ENCODE measurements at places on chromosomes 6 and 20.
A peak's percentile ranks its signal among the peaks of the same experiment; 100 is the strongest.

DNA sequence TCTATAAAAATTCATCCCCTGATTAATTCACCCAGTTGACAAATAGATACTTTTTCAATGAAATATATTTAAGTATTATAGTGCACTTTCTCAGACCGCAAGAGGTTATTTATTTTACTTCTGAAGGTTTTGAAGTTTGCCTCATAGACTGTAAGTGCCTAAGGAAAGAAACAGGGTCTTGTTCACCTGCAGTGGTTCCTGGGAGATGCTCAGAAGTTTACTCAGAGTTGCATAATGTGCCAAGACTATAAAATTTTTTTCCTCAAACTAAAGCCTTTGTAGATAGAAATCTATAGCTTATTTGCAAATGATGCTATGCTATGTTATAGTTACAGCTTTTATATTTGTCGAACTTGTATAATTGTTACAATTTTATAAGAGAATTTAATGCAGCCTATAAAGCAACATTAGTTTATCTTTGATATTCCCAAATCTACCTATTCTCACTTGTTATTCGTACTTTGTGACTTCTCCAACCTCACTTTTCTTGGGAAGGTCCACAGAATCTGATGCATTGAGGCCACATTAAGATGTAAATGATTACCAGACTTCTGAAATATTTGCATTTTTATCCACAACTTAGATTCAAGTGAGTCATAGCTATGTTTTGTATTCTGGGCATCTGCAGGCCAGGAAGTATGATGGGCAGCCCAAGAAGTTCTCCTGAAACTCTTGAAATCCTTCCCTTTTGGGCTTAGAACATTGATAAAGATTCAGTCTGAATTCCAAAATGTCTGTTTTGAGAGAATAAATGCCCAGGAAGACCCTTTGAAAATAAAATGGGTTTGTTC, 35.7 kb downstream of the KCNQ5 start:
- DNase-seq, result no peak

DNA sequence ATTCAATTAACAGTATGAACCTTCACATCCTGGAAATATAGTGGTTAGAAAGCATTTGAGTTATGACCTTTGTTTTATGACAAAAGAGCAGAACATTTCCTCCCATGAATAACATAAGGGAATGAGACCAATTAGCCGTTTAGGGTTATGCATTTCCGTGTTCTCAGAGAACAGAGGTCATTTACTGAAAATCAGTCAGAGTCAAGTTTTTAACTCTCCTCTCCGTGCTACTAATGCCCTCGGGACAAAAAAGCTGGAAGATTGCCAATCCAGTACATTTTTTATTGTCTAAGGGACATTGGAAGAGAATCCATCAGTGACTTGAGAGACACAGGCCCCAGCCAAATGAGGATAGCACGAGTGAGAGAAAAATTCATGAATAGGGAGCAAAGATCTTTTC, 632.7 kb downstream of the RFPL4B start:
- no peak for DNase-seq

DNA sequence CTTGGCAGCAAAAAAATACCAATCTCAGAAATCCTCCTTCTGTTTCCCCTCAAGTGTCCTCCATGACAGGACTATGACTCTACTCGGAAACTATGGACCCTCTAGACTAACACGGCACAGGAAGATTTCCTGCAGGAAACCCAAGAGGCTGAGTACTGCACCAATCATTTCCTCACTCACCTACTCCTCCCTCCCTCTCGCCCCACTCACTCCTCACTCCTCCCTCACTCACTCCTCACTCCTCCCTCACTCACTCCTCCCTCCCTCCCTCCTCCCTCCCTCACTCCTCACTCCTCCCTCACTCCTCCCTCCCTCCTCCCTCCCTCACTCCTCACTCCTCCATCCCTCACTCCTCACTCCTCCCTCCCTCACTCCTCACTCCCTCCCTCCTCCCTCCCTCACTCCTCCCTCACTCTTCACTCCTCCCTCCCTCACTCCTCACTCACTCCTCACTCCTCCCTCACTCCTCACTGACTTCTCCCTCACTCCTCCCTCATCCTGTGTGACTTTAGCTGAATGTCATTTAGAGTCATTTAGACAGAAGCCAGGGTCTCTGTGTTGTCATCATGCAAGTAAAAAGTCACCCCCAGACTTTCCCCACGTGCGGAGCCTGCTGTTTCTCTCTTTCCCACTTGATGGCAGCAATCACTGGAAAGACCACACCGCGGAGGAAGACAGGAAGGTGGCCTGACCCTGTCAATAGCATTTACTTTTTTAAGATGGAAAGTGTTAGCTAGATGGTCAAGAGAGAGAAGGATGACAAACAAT, 226.8 kb upstream of the PDE10A start:
- DNase-seq, result no peak

- no peak for DNase-seq
Observed at GRCh38 chr6:636488-636887, 20.4 kb downstream of the HUS1B start.

- DNase-seq, result no peak
Observed at GRCh38 chr6:71204741-71205140, 83.9 kb upstream of the OGFRL1 start.

GRCh38 chr6:138944412-138944811, 43.6 kb downstream of the REPS1 start:
- DNase-seq, result no peak

DNA sequence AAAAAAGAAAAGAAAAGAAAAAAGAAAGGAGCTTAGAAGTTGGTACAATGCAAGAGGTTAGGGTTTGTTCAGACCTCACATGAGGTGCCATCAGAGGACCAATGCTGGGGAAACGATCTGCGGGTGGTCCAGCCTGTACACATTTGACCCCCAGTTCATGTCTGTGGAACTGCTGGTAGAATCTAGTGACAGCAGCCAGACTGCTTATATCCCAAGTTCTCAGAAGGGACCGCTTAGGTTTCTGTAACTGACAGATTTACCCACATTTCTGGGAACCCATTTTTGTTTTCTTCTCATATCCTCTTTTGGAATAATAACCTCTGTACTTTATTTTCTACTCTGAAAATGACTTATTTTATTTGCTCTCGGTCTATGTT, 4.7 kb downstream of the PPP1R18 start:
- no peak for DNase-seq

DNA sequence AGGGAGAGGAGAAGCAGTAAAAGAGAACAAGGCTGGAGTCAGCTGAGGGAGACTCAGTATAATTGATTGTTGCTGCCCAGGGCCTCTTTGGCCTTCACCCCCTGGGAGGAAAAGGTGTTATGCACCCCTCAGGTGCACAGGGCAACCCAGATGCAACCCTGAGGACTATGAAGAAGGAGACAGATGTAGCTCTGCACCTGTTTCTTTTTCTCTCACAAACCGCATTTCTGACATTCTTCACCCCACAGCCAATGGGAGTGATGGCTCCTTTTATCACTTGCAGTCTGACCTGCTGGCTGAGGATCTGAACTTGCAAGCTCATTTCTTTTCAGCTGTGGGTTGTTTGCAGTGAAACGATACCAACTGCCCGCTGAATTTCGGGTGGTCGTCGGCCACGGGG, 64.1 kb upstream of the F13A1 start:
- no peak for DNase-seq

GRCh38 chr6:128150376-128150775, 249.5 kb upstream of the THEMIS start:
- no peak for DNase-seq

- DNase-seq, result no peak
Observed at GRCh38 chr20:4488407-4489339, 233.0 kb upstream of the PRND start.

DNA sequence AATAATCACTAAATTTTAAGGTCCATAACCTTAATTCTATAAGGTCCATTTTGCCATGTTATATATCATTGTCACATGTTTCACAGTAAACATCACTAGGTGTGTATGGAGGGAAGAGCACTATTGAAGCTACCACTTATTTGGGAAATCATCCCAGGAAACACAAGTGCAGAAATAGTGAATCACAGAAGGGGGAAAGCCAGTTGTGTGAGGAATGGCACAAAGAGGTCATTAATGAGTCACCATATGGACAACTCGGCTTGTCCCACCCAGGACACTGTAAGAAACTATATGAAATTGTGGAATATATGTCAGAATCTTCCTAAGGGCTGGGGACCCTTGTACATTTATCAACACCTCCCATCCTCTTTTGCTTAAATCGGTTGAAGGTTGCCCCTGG, 13.7 kb downstream of the BTN3A1 start:
- DNase-seq, result no peak

DNA sequence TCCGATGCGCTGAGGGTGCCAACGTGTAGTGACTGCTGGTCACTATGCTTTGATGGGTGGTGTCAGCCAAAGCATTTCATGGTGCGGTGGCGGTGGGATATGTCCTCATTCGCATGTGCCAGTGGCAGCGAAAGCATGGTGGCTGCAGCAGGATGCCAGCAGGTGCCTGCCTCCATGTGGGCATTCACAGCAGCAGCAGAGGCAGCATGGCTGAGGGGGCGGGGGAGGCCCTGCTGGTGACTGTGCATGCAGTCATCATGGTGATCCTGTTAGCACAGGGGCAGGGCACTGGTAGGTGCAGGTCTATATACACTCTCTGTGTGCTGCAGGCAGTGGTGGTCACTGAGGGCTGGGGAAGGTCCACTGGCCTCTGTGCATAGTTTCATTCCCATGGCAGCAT, 22.0 kb downstream of the FIG4 start:
- no peak for DNase-seq

DNA sequence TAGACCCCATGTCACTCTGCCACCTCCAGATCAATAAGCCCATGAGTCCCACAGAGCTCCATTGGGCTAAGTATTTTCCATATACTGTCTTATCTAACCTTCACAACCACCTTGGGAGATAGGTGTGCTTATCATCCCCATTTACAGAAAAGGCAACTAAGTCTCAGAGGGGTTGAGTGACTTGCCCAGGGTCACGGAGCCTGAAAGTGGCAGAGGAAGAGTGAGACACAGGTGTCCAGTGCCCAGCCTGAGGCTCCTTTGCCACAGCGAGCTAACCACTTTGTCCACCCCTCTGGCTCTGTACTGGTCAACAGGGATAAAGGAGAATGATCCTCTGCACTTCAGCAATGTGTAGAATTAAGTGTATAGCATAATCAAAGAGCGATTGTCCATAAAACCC, 124.5 kb downstream of the GMDS start:
- no peak for DNase-seq

GRCh38 chr20:47349365-47350180, 6.9 kb downstream of the ZMYND8 start:
- no peak for DNase-seq

- DNase-seq, result no peak
Observed at GRCh38 chr20:22577515-22578220, 6.7 kb downstream of the FOXA2 start.

GRCh38 chr6:33742092-33742491, 4.6 kb downstream of the IP6K3 start:
- no peak for DNase-seq

GRCh38 chr6:140175486-140175885, 801.0 kb upstream of the CITED2 start:
- no peak for DNase-seq

GRCh38 chr6:137076277-137077068, 31.7 kb upstream of the IL20RA start:
- DNase-seq, result peak; percentile 45

GRCh38 chr6:5582762-5583161, 321.4 kb downstream of the FARS2 start:
- DNase-seq, result no peak

DNA sequence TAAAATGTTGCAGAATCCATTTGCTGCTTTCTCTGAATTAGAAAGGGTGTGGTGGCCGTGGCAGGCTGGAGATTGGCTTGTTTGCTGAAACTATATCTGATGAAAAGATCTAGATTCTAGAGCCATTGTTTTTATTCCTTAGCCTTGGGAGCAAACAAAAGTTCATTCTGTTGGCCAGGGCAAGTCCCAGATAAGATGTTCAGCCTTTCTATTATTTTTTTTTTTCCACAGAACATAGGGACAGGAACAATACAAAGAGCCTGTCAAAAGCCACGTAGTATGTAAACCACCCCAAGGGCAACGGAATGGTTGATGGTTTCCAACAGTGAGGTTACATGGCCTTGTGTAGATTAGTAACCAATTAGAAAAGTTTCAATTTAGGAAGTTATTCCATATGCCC, 119.9 kb upstream of the SLC22A16 start:
- no peak for DNase-seq

DNA sequence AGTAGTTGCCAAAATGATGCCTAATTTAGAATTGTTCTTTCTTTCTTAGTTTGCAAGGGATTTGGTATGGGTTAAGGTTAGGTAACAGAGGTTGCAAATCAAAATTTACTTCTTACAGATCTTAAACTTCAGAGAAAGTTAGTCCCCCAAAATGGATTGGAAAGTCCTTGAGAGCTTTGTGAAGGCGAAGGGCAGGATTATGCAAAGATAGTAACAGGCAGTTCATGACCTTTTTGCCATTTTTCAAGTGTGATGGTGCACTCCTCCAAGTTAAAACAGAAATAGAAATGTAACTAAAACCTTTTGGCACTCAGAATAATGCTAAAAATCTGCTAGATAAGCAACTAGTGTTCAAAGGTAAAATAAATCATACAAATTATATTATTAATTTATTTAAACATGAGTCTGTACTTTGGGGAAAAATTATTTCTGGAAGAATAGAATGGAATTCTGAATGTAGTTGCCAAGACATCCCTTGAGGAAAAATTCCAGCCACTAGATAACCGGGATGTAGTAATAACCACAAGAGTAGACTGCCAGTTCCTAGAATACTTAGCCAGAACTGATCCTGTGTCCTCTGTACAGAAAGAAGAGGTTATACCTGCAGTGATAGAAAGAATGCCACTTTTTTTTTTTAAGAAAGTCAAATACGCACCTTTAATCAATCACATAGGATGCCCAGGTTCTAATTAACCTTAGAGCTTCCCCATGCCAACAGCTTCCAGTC, 31.8 kb upstream of the DAAM2 start:
- no peak for DNase-seq

GRCh38 chr20:20630551-20630950, 81.9 kb downstream of the RALGAPA2 start:
- DNase-seq, result no peak

- peak; percentile 25 for DNase-seq
Observed at GRCh38 chr20:51494241-51495110, 48.0 kb downstream of the NFATC2 start.

- DNase-seq, result no peak
Observed at GRCh38 chr6:148932208-148932607, 185.4 kb downstream of the UST start.

- peak; percentile 75 for DNase-seq
Observed at GRCh38 chr6:27176523-27177484, 70.7 kb upstream of the PRSS16 start.

DNA sequence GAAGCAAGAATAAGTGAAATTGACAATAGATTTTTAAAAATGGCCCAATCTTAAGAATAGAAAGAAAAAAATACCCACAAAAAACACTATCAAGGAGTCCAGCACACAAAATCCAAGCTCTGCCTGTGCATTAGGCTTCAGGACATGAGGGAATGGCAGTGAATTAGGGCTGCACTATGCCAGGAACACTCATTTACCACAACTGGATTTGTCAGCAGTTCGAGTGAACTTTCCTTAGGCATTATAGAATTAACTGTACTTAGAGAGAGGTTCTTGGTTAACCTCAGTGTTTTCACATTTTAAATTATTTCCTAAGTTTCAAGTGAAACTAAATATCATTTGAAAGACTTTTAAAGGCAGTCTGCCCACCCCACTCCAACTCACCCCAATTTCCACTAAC, 34.8 kb downstream of the SLC22A3 start:
- DNase-seq, result no peak

GRCh38 chr6:151534576-151534975, 40.8 kb downstream of the CCDC170 start:
- DNase-seq, result no peak

Data from effector memory CD8-positive, alpha-beta T cell (primary cell).